Testis (tissue), 5 donors: ENCODE measurements at places on chromosomes 5 and 9.
A peak's percentile ranks its signal among the peaks of the same experiment; 100 is the strongest.

- H3K4me1 ChIP-seq = peaks cover 6% of the 10 kb centered on the region
- H3K4me3 ChIP-seq = peak overlapping the region; percentile 85
- H3K36me3 ChIP-seq = no peaks in the 10 kb centered on the region
- H3K27me3 ChIP-seq = no peaks in the 10 kb centered on the region
- DNase-seq = no peak
- peak overlapping the region; percentile 65 for H3K27ac ChIP-seq
Observed at GRCh38 chr9:7799944-7800285, 337 bp upstream of the DMAC1 start.

GRCh38 chr5:111138096-111138495 is 45.9 kb downstream of the WDR36 start:
- no peaks in the 10 kb centered on the region for H3K27me3 ChIP-seq
- H3K4me3 ChIP-seq = no peak overlapping the region
- H3K27ac ChIP-seq = no peak overlapping the region
- no peaks in the 10 kb centered on the region for H3K4me1 ChIP-seq
- no peaks in the 10 kb centered on the region for H3K36me3 ChIP-seq

- no peaks in the 10 kb centered on the region for H3K27me3 ChIP-seq
- H3K36me3 ChIP-seq = no peaks in the 10 kb centered on the region
- H3K4me1 ChIP-seq = no peaks in the 10 kb centered on the region
- no peak overlapping the region for H3K4me3 ChIP-seq
Observed at GRCh38 chr9:80899208-80899607, 790.1 kb downstream of the TLE1 start.

GRCh38 chr5:170315154-170315553 is 17.6 kb upstream of the LCP2 start:
- H3K27ac ChIP-seq = peak overlapping the region; percentile 65
- H3K27me3 ChIP-seq = no peaks in the 10 kb centered on the region
- peaks cover 37% of the 10 kb centered on the region for H3K4me1 ChIP-seq
- DNase-seq = peak; percentile 87
- no peaks in the 10 kb centered on the region for H3K36me3 ChIP-seq

DNA sequence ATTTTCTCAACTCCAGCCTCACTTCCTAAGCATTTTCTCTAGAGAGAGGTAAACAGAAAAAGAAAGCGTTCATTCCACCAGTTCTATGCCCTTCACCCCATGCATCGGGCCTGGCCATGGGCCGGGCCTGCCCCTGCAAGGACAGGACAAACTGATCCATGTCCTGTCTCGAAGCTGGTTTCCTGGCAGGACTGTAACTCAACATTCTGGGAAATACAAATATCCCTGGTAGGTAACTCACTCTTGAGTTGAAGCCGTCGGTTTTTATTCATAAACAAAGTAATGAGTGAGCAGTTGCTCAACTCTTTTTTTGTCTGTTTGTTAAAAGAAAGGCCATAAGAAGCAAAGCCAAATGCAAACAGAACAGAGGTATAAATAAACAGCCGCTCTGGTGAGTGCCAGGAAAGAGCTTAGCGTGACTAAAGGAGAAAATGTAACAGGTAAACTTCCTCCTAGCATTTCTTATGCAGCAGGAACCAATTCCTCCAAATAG is 64.4 kb upstream of the DNAH5 start:
- no peaks in the 10 kb centered on the region for H3K4me1 ChIP-seq
- H3K27ac ChIP-seq = no peak overlapping the region
- no peaks in the 10 kb centered on the region for H3K27me3 ChIP-seq
- no peak overlapping the region for H3K4me3 ChIP-seq
- H3K36me3 ChIP-seq = no peaks in the 10 kb centered on the region

DNA sequence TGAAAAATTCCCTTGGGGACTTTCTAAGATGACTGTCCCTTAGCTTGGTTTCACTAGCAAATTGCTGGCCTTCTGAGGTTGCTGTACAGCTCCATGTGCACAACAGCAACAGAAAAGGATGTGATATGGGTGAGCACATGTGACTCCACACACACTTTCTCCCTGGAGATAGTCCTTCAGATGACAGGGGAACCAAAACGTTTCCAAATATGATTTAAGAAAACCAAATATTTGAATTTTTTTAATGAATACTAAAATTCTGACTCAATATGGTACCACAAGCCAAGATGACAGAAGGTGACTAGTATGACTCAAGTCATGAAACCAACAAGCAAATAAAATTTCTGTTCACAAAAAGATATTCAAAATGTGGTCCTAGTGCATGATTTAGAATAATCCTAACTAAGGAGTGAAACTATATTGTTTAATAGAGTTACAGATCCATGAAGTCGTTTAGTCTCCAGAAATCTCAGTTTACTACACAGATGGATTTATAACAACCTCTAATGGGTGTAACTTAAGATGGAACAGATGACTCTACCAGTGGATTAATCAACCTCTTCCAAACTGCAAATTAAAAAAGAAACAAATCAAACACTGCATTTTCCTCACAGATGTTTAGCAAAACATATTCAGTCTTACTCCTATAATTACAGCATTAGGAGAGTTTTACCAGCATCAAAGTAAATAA is 144.8 kb upstream of the PIK3R1 start:
- no peak overlapping the region for H3K27ac ChIP-seq
- H3K36me3 ChIP-seq = no peaks in the 10 kb centered on the region
- no peaks in the 10 kb centered on the region for H3K27me3 ChIP-seq
- no peak for DNase-seq
